Breast epithelium (tissue), 4 donors: ENCODE measurements at places on chromosomes 4 and X. TPM values are rescaled to one million over a fixed set of nuclear protein-coding genes. Genes with fewer than 3 reads are reported as not detected.

ASMTL gene
- 28.2 TPM for total RNA-seq

GRCh38 chr4:8547108-8547911 is 32.9 kb upstream of the GPR78 start:
- H3K36me3 ChIP-seq: no peaks in the 10 kb centered on the region
- H3K4me3 ChIP-seq: no peak overlapping the region
- H3K27me3 ChIP-seq: no peaks in the 10 kb centered on the region
- H3K4me1 ChIP-seq: no peaks in the 10 kb centered on the region
- no peak for DNase-seq

GRCh38 chr4:170089274-170089667 is 485 bp downstream of the AADAT start:
- no peaks in the 10 kb centered on the region for H3K4me1 ChIP-seq
- H3K27ac ChIP-seq: peak overlapping the region; percentile 64
- DNase-seq: no peak
- no peaks in the 10 kb centered on the region for H3K36me3 ChIP-seq
- H3K27me3 ChIP-seq: no peaks in the 10 kb centered on the region

- no peaks in the 10 kb centered on the region for H3K36me3 ChIP-seq
- no peaks in the 10 kb centered on the region for H3K27me3 ChIP-seq
- no peak for DNase-seq
- H3K4me1 ChIP-seq: no peaks in the 10 kb centered on the region
These were observed 28.9 kb upstream of the RPS6KA6 start for GRCh38 chrX:84216881-84217280.

GRCh38 chr4:76854858-76855257 is 43.1 kb downstream of the SOWAHB start:
- H3K27ac ChIP-seq: no peak overlapping the region
- H3K4me1 ChIP-seq: no peaks in the 10 kb centered on the region
- H3K4me3 ChIP-seq: no peak overlapping the region

SLC49A3 gene
- 14.4 TPM for total RNA-seq

- H3K36me3 ChIP-seq: no peaks in the 10 kb centered on the region
- DNase-seq: no peak
- no peaks in the 10 kb centered on the region for H3K27me3 ChIP-seq
- H3K4me1 ChIP-seq: no peaks in the 10 kb centered on the region
- H3K27ac ChIP-seq: no peak overlapping the region
- no peak overlapping the region for H3K4me3 ChIP-seq
These were observed 609.2 kb downstream of the SPOCK3 start for GRCh38 chr4:166625018-166625637.

DNA sequence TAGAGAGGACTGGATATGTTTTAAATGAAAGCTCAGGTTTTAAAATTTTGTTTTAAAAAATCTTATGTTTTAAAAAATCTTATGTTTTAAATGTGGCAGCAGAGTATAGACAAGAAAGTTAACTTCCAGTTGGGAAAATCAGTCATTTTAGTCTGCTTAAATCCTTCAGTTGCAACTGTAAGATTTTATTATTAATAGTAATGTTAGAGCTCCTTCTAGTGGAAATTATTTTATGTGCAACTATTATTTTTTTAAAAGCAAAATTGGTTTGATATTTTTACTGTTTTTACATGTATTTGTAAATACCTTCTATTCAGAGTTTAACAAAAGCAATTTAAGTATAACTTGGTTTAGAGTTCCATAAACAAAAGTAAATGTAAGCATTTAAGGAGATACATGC is 8.5 kb upstream of the NUDT6 start:
- no peaks in the 10 kb centered on the region for H3K4me1 ChIP-seq
- no peak for DNase-seq
- H3K27me3 ChIP-seq: no peaks in the 10 kb centered on the region
- no peak overlapping the region for H3K27ac ChIP-seq
- no peaks in the 10 kb centered on the region for H3K36me3 ChIP-seq
- no peak overlapping the region for H3K4me3 ChIP-seq

DNA sequence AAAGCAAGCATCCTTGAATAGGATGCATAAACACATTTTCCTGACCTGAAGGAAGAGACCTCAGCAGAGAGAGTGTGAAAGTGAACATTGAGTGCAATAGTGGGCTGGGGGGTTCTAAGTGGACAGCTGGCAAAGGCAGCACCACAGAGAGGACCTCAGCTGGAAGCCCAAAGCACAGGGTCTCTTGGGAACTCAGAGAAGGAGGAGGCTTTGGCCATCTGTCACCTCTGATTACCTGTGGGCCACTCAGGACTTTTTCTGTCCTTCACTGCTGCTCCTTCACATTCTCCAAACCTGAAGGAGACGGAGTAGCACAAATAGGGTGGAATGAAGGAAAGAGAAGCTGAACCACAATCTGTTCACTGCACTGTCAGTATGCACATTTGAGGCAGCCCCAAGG is 37.9 kb upstream of the FAT4 start:
- H3K27me3 ChIP-seq: no peaks in the 10 kb centered on the region
- H3K27ac ChIP-seq: no peak overlapping the region
- no peaks in the 10 kb centered on the region for H3K36me3 ChIP-seq
- no peak for DNase-seq

DNA sequence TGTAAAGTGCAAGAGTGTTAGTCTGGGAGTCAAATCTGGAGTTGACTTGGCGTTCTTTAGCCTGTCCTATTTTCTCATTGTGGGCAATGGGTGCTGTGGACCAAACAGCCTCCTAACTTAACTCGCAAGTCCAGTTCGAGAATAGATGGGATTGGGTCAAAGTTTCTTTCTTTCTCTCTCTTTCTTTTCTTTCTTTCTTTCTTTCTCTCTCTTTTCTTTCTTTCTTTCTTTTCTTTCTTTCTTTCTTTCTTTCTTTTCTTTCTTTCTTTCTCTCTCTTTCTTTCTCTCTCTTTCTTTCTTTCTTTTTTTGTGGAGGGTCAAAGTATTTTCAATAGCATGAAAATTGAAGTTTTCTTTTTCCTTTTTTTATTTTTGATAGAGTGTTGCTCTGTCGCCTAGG is 3.0 kb downstream of the SLC9A6 start:
- no peak overlapping the region for H3K27ac ChIP-seq
- no peak overlapping the region for H3K4me3 ChIP-seq
- peaks cover 17% of the 10 kb centered on the region for H3K27me3 ChIP-seq
- H3K4me1 ChIP-seq: no peaks in the 10 kb centered on the region
- H3K36me3 ChIP-seq: no peaks in the 10 kb centered on the region
- DNase-seq: no peak

GRCh38 chrX:109760209-109760921 is 27.3 kb upstream of the ACSL4 start:
- H3K36me3 ChIP-seq: no peaks in the 10 kb centered on the region
- no peak for DNase-seq
- H3K27ac ChIP-seq: no peak overlapping the region
- H3K4me1 ChIP-seq: no peaks in the 10 kb centered on the region
- peaks cover 32% of the 10 kb centered on the region for H3K27me3 ChIP-seq

RNF175 gene
- 5.9 TPM for total RNA-seq

PSAPL1 gene
- total RNA-seq: not detected

GPR34 gene
- 18.0 TPM for total RNA-seq
